ENCODE measurements at places on chromosomes 6 and 20.

- no peak for DNase-seq
Observed at GRCh38 chr6:37242429-37243052, 15.0 kb upstream of the TBC1D22B start.

- no peak for DNase-seq
Observed at GRCh38 chr20:19310541-19310940, 98.1 kb downstream of the SLC24A3 start.

DNA sequence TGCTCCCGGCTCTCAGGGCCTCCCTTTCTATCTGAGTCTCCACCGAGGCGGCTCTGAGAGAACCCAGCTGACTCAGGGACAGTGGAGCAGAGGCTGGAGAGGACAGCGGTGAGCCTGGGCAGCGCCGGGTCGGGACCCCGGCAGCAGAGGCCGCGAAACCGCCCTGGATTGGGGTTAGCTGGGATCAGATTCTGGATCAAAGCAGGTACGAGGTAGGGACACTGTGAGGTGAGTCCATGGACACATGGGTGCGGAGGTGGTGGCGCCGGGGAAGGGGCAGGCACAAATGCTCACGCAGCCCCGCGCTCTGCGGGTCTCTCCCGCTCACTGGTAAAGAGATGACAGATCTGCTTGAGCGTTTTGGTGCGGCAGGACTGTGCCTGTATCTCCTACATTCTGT lies 146.4 kb upstream of the GGTLC1 start:
- no peak for DNase-seq

DNA sequence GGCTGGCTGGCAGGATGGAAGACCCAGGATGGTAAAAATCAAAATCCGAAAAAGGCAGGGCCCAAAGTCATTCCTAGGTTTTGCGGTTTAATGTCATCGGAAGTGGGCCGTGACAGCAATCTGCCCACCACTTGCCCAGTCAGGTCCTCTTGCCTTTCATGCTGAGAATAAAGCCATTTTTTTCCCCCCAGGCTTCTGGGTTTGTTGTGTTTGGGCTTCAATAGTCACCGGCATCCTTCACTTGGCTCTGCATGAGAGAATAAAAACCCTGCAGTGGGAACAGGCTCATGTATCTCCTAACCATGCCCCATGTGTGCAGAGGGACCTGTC lies 56.1 kb downstream of the MEP1A start:
- no peak for DNase-seq

GRCh38 chr6:27556406-27556805 lies 83.5 kb upstream of the ZNF184 start:
- no peak for DNase-seq

DNA sequence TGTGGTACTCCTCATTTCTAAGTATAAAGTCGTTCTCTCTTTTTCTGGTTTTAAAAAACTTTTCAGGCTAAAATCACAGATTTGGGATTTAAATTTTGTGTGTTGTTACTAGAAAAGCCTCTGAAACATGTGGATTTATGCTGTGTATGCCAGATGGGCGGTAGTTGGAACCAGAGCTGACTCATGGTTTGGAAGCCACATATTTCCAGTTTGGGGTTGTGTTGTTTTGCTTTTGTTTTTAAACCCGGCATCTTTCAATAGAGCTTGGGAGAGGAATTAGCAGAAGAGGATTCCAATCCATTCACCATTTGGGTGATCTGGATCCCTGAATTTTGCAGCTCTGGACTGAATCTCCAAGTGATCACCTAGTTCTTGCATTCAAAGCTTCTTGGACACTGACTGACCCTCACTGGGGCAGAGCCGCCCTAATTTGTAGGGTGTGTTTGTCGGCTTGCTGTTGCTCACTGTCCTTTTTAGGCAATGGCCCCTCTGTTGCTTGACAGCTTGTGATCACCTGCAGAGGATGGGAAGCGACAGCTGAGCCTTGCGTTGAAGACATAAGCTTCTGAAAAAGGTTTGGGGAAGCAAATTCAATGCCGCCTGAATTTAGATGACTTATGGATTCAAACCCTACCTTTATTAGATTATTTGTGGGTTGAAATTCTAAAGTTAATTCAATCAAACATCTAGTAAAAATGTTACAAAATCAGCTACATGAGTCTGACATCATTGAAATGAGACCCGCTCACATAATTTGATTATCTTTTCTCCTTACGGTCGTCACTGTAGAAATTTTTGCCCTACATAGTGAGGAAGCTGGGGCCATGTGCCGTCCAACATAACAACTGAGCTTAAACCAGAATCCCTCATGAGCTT lies 79.9 kb upstream of the CD83 start:
- DNase-seq = no peak

DNA sequence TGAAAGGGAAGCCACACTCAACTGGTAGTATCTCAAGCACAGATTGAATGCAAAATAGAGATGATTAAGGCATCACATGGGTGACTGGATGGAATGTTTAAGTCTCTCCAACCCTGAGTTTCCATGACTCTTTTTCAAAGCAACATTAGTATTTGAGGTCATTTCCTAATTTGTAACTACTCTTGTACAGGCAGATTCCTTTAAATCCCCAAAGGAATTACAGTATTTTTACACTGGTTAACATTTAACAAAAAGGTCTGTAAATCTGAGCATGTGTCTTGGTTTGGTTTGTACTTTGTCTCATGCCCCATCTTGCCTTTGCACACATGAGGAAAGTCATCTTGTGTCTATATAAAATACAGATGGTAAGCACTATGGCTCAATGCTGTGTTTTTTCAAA lies 15.1 kb downstream of the RMND1 start:
- no peak for DNase-seq

DNA sequence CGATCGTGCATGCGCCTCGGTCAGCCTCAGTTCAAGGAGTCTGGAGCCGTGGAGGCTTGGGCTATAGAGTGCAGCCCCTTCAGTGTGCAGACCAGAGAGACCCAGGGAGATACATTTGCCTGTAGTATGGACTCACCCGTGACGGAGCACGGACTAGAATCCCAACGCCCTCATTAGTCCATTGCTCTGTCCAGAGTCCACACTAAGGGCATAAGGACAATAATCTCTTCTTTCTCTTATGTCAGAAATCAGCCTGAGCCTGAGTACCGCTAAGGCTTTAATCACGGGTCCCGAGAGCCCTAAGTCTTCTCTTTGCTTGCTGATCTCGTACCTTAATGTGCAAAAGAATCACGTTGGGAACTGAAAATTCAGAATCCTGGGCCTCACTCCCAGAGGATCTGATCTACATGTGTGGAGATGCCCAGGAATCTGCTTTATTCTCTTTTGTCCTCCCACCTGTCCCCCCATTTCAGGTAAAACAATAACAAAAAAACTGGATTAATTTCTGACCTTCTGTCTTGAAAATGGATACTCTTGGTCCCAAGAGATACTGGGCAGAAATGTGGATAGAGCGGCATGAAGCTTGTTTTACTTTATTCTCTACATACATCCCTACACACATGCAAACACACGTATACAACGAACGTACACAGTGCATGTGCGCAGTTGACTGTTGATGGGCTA lies 671 bp downstream of the BPHL start:
- peak; percentile 43 for DNase-seq

Measured in NAMALWA (cell line).